Stromal cell of bone marrow (primary cell): ENCODE measurements at places on chromosomes 6 and 20.

- DNase-seq = no peak
Measured at GRCh38 chr6:93731306-93731705, 311.9 kb upstream of the EPHA7 start.

- DNase-seq = no peak
Measured at GRCh38 chr20:64254571-64255360, 782 bp upstream of the PCMTD2 start.

- DNase-seq = no peak
Measured at GRCh38 chr20:62578294-62578897, 63.9 kb upstream of the SLCO4A1 start.

- no peak for DNase-seq
Measured at GRCh38 chr20:18056174-18057100, 1.3 kb downstream of the OVOL2 start.

GRCh38 chr6:143843677-143843999, 500 bp downstream of the LTV1 start:
- DNase-seq = no peak

GRCh38 chr6:130872250-130873095, 45.3 kb downstream of the SMLR1 start:
- DNase-seq = peak; percentile 37

DNA sequence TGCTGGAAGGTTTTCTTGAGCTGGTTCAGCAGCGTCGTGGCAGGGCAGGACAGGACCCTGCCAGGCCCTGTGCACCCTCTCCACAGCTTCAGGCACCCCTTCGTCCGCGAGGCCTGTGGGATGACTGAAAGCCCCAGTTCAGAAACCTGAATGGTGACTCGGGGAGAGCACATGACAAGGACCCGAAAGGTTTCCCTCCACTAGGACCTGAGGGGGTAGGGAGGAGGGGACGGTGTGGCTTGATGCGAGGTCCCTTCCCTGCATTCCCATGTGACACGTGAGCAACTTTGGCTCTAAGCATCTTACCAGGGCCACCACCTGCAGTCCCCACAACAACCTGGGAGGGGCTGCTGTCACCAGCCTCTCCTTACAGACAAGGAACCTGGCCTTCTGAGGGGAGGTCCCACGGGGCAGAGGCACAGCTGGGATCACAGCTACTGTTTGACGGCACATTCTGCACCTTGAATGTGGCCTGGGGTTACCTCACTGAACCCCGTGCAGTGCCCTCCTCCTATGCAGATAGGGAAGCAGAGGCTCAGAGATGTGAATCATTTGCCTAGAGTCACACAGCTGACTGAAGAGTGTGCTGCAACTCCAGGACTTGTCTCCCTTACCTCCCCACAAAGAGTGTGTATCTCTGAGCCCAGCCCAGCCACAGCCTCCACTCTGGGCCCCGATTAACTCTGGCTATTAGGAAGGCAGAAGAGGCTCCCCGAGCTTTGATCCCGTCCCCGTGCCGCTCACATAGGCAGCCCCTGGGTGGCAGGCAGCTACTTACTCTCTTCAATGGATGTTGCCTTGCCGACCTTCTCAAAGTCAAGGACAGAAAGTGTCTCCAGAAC, 84.6 kb downstream of the PTPN1 start:
- DNase-seq = no peak

GRCh38 chr6:160462116-160462515, 113.9 kb downstream of the SLC22A3 start:
- DNase-seq = no peak
